Stimulated activated CD4-positive, alpha-beta T cell treated with anti-CD3 and anti-CD28 coated beads, TNF-alpha, amount 100 ng/mL, for 24 hours (primary cell): ENCODE measurements at places on chromosomes 2 and 18.
A peak's percentile ranks its signal among the peaks of the same experiment; 100 is the strongest.

DNA sequence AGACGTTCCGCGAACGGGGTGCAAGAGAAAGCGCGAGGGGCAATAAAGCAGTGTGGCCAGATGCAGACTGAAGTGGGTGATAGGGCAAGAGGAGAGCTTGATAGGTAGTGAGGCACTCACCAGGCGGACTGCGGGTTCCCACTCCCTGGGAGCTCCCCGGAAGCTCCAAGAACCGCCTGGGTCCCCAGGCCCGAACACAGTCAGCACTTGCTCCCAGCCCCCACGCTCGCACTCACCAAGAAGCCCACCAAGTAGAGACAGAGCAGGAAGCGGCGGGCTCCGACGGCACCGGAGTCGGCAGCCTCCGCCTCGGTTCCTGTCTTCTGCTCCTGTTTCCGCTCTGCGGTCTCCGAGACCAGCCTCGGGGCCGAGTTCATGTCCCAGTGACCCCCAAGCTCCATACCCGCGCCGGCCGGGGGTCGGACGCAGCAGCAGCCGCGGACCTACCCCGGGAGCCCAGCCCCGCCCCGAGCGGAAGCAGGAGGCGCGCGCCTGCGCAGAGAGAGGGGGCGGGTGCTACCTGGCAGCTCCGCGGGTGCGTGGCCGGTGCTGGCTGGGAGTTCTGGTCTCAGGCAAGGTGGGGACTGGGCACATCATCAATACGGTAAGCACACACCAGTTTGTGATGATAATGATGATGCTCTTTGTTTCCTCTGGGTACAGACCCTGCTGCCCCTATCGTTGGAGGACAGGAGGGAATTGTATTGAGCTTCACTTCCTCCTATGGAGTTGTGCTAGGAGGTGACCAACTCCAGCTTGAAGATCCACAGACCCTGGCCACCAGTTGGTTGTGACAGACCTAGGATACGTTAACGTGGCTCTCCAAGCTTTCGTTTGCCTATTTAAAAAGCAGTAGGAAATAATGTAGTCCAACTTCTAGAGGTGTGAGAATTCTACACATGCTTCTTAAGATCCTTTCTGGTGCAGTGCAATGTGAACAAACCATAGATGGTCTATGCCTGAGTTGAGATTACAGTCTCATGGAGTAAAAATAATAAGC lies 25.1 kb upstream of the TMEM182 start:
- peak; percentile 85 for DNase-seq

DNA sequence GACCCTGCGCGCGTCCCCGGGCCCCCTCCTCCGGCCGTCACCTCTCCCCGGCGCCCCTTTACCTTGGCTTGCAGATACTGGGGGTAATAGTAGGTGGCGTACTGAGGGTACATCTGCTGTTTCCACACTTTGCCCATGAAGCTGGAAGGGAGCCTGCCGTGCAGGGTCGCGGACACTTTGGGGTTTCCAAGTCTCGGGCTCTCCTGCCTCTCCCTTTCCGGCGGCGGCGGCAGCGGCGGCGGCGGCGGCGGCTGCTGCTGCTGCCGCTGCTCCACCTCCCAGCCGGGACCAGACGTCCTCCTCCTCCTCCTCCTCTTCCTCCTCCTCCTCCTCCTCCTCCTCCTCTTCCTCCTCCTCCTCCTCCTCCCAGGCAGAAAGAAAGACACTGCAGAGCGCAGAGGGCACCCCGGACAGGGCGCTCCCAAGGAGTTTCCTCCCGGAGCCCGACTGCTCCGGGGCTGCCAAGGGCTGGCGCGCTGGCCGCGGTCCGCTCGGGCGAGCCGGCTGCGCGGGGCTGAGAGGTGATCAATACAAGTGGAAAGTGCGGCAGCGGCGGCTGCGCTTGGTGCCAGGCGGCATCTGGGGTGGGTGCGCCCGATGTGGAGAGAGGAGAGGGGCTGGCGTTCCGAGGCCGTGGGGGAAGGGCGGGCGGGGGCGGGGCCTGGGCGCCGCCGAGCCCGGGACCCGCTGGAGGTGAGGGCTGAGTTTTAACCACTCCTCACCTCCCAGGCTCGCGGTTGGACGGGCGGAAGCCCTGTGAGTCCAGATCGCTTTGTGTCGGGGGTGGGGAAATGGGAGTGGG lies at the start of gene RBMS1:
RBMS1 (minus strand) TSS at position 581 of the 802 bp plus-strand sequence; CDS start at position 137, 444 bp downstream.
- DNase-seq = peak; percentile 50

- DNase-seq = no peak
These were observed 286.9 kb downstream of the TMX3 start for GRCh38 chr18:68427951-68428401.

GRCh38 chr18:3360211-3360610 lies 89.8 kb upstream of the TGIF1 start:
- DNase-seq = no peak

- DNase-seq = no peak
These were observed 32.8 kb upstream of the LDLRAD4 start for GRCh38 chr18:13185675-13186198.

- DNase-seq = no peak
These were observed 24.5 kb downstream of the UGP2 start for GRCh38 chr2:63866009-63866709.

GRCh38 chr2:75928093-75928492 lies 217.4 kb upstream of the GCFC2 start:
- DNase-seq = no peak

DNA sequence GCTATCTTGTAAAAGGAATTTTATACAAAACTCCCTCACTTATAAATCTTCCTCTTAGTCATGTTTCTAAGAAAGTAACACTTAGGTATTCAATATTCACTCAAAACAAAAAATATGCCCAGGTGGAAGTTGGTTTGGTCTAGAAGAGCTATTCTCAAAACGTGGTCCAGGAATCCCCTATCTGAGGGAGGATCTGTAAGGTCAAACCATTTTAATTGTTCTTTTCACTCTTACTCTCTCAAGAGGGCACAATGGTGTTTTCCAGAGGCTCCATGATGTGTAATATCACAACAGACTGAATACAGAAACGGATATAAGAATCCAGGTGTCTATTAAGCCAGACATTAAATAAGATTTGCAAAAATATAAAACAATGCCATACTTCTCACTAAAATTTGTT lies 9.9 kb downstream of the MOB1A start:
- DNase-seq = no peak

GRCh38 chr2:10305254-10305635 lies 2.5 kb downstream of the HPCAL1 start:
- DNase-seq = peak; percentile 42
